ENCODE measurements at places on chromosomes 11 and 22. TPM values are rescaled to one million over a fixed set of nuclear protein-coding genes. Genes with fewer than 3 reads are reported as not detected.

- peaks cover 31% of the 10 kb centered on the region for H3K4me1 ChIP-seq
- no peaks in the 10 kb centered on the region for H3K36me3 ChIP-seq
- no peaks in the 10 kb centered on the region for H3K27me3 ChIP-seq
Measured at GRCh38 chr22:44658311-44658953, 43.6 kb upstream of the PRR5 start.

DNA sequence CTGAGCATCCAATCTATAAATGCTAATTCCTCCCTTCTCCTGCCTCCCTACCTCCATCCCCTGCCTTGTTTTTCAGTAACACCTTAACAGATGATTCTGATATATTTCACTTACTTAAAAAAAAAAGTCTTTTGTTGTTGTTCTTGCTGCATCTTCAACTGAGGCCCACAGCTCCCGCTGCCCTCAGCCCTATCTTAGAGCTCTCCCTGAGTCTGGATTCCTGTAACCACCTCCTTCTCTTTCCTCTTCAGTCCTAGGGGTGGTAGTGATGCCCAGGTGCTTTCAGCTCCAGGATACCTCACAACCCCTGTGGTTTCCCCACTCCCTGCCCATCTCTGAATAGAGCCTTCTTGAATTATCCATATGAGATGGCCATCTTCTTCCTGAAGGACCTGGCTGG is 3.7 kb upstream of the KCNE3 start:
- H3K27ac ChIP-seq = no peak overlapping the region
- peaks cover 23% of the 10 kb centered on the region for H3K27me3 ChIP-seq
- H3K4me1 ChIP-seq = peaks cover 15% of the 10 kb centered on the region
- no peak overlapping the region for H3K4me3 ChIP-seq
- no peaks in the 10 kb centered on the region for H3K36me3 ChIP-seq

DNA sequence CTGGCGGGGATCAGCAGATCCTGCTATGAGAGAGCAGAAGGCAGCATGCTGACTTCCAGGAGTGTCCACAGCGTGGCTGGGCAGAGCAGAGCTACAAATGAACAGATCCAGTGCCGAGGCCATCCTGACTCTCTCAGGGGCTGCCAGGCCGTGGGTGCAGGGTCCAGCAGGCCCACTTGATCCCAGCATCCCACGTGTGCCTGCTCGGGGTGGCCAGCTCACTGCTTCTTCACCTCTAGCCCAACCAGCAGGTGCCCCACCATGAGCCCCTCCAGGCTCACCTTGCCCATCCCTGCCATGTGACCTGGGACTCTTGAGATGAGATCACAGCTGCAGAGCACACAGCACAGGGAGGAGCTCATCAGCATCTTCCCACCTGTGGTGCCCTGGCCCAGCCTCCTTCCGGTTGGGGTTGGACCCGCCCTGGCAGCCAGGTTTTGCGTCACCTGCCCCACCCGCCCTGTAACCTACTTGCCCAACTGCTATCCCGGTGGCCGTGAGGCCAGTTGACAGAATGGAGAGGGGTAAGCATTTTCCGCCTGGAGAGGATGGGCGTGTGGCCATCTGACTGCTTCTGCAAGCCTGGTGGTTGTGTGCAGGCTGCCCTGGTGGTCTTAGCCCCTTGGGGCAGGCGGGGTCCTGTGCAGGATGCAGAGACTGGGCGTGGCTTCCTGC is 11.0 kb downstream of the TANGO2 start:
- no peaks in the 10 kb centered on the region for H3K36me3 ChIP-seq
- no peak overlapping the region for H3K27ac ChIP-seq
- no peak overlapping the region for H3K4me3 ChIP-seq
- DNase-seq = no peak

GRCh38 chr11:64675450-64676260 is 47.3 kb downstream of the NRXN2 start:
- DNase-seq = no peak
- H3K4me3 ChIP-seq = no peak overlapping the region
- peaks cover 15% of the 10 kb centered on the region for H3K4me1 ChIP-seq
- no peaks in the 10 kb centered on the region for H3K36me3 ChIP-seq
- H3K27me3 ChIP-seq = peaks cover 53% of the 10 kb centered on the region
- H3K27ac ChIP-seq = no peak overlapping the region

DNA sequence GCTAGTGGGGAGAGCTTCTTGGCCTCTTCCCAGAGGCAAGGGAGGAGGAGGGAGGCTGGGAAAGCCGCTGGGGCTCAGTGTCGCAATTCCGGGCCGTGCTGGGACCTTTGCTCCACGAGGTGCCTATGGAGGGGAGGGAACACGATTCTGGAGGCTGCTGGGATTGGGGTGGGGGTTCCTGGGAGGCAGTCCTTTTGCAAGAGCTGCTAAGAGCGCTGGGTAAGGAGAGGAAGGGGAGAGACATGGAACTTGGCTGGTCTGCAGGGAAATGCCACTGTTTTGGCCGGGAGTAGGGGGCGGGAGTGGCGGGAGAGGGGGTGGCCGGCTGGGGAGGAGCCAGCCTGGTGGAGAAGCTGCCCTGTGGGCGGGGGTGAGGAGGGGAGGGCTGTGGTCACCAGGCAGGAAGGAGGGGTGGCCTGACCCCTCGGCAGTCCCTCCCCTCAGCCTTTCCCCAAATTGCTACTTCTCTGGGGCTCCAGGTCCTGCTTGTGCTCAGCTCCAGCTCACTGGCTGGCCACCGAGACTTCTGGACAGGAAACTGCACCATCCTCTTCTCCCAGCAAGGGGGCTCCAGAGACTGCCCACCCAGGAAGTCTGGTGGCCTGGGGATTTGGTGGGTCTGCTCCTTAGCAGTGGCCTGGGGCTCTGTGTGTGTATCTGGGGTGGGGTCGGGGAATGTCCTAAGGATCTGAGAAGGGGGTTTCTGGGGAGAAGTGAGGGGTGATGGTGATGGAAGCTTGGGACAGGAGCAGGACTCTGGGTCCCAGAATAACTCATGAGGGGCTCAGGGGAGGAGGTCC is at the start of gene NR1H3:
NR1H3 (plus strand) TSS at position 480 of the 800 bp plus-strand sequence. CDS start 1,221 bp downstream, outside the sequence.
- H3K27ac ChIP-seq = no peak within 1 kb of the TSS
- H3K36me3 ChIP-seq = no peaks in the 10 kb centered on the region
- no peaks in the 10 kb centered on the region for H3K27me3 ChIP-seq
- H3K4me1 ChIP-seq = peaks cover 29% of the 10 kb centered on the region
- peak; percentile 79 for DNase-seq

- H3K36me3 ChIP-seq = no peaks in the 10 kb centered on the region
- no peaks in the 10 kb centered on the region for H3K27me3 ChIP-seq
- no peak overlapping the region for H3K27ac ChIP-seq
Measured at GRCh38 chr22:36456464-36456845, 25.0 kb downstream of the TXN2 start.

GRCh38 chr11:63212742-63213141 is 30.7 kb downstream of the SLC22A25 start:
- no peak overlapping the region for H3K4me3 ChIP-seq
- no peaks in the 10 kb centered on the region for H3K4me1 ChIP-seq

DNA sequence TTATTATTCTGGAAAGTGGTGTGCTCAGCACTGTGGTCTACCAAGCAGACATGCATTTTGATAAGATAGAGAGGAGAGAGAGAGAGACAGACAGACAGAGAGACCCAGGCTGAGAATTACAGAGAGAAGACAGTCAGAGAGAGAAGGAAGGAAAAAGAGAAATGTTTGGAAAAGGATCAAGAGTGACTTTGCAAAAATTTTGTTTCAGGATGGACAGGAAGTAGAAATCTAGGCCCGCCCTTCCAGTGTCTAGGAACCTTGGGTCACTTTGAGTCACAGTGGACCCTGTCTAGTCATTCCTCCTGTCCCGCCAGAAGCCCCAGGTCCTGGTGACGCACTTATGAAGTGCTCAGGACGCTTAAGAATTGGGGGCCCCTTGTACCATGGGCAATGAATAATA is 166.7 kb downstream of the ST3GAL4 start:
- H3K36me3 ChIP-seq = no peaks in the 10 kb centered on the region
- no peak overlapping the region for H3K27ac ChIP-seq
- DNase-seq = no peak
- H3K4me3 ChIP-seq = no peak overlapping the region

DNA sequence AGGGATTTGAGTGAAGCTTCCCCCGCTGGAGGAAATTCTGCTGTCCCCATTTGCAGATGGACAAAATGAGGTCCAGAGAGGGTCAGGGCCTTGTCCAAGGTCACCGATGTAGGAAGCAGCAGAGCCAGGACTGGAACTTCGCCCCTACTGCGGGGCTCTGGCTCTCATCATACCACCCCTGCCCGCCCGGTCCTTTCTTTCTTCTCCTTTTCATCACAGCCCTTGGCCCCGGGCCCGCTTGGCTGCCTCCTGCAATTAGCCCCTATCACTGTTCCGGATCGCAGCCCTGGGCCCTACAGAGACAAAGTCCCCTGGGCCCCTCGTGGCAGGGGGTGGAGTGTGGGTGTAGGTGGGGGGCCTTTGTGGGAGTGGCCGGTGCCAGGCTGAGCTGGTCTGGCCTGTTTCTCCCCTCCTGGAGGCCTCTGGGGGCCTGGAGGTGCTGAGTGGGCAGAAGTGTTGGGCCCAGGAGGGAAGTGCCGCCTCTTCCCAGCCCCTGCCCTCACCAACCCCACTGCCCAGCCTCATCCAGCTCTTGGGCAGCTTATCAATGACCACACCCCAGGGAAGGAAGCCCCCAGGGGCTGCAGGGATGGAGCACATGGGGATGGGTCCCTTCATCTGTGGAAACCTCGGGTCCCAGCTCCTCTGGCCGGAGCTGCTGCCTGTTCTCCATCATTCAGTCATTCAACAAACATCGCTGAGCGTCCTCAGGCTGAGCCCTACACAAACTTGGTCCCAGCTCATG is 3.4 kb downstream of the EMID1 start:
- peaks cover 10% of the 10 kb centered on the region for H3K27me3 ChIP-seq
- no peak for DNase-seq

- H3K27me3 ChIP-seq = peaks cover 66% of the 10 kb centered on the region
- no peaks in the 10 kb centered on the region for H3K36me3 ChIP-seq
- H3K4me1 ChIP-seq = peaks cover 3% of the 10 kb centered on the region
Measured at GRCh38 chr11:6656936-6657335, 1.3 kb upstream of the DCHS1 start.

GRCh38 chr11:2519862-2520735 is 75.3 kb downstream of the KCNQ1 start:
- peaks cover 36% of the 10 kb centered on the region for H3K27me3 ChIP-seq
- DNase-seq = peak; percentile 1
- H3K4me3 ChIP-seq = no peak overlapping the region
- H3K36me3 ChIP-seq = no peaks in the 10 kb centered on the region

The RASD2 gene
- 0.19 TPM for total RNA-seq

The YPEL1 gene
- total RNA-seq = 39.1 TPM

The PLA2G3 gene
- total RNA-seq = 3.6 TPM

The DDX10 gene
- total RNA-seq = 31.0 TPM

The SCUBE2 gene
- total RNA-seq = 42.1 TPM

The QSER1 gene
- total RNA-seq = 49.4 TPM

The NXPE2 gene
- total RNA-seq = not detected

Measured in neural progenitor cell (in vitro differentiated cells).